ENCODE measurements at places on chromosomes 2 and 18.

GRCh38 chr2:39492095-39492590, 55.1 kb upstream of the MAP4K3 start:
- no peak for DNase-seq

GRCh38 chr2:26526589-26526988, 48.7 kb upstream of the OTOF start:
- no peak for DNase-seq

DNA sequence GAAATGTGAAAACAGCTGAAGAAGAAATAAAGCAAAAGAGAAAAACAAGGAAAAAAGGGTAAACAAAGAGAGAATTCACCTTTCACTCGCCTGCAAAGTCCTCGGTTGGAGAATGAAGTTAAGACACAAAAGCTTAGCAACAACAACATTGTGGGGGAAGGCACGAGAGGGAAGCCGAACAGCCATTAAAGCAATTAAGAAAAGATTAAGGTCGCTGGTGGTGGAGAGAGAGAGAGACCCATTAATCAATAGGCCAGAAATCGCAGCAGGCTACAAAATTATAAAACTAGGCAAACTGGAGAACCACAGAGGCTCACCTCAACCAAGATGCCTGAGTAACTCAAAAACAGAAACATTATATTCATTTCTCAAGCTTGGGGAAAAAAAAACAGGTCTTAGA, 120.0 kb upstream of the SIX3 start:
- DNase-seq = no peak

DNA sequence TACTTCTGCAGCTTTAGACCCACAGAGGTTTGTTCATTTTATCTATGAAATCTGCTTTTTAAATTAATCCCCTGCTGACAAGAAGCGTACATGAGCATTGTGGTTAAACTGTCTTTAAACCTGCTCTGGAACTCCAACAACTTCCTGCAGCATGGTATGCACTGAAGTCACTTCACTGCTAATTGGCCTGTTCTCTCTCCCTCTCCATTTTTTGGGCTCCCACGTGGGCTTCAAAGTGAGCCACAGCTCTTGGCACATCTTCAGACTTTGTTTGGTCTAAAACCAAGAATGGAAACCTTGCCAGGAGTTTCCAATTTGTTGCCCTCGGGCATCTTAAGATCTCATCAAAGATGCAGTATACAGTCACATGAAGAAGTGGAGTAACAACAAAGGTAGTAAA, 311.4 kb downstream of the LRRTM1 start:
- DNase-seq = no peak

DNA sequence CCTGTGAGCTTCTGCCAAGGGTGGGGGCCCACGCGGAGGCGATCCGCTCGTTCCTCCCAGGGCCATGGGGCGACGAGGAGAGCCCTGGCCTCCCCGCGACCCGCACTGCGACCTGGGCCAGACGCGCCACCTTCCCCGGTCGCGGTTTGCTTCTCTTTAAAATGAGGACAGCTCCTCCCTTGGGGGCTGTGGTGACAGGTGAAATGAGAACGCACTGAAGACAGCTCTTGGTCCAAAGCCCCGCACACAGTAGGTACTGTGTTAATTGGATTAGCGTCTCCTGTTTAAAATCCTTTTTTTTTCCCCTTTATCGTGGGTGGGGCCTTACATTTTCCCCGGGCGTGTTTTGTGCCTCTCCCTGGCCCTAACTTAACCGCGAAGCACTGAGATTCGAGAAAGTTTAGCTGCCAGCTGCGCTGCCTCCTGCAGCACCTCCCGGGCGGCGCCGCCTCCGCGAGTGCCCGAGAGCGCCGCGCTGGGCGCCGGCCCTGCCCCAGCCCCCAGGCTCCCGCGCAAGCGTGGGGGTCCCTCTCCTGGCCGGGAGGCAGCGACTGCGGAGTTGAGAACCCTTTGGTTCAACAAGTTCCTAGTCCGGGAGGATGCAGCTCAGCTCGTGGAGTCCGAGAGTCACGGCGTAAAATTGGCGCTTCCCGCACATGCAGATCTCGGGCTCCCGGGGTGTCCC, 1.1 kb downstream of the HPCAL1 start:
- DNase-seq = peak; percentile 48

DNA sequence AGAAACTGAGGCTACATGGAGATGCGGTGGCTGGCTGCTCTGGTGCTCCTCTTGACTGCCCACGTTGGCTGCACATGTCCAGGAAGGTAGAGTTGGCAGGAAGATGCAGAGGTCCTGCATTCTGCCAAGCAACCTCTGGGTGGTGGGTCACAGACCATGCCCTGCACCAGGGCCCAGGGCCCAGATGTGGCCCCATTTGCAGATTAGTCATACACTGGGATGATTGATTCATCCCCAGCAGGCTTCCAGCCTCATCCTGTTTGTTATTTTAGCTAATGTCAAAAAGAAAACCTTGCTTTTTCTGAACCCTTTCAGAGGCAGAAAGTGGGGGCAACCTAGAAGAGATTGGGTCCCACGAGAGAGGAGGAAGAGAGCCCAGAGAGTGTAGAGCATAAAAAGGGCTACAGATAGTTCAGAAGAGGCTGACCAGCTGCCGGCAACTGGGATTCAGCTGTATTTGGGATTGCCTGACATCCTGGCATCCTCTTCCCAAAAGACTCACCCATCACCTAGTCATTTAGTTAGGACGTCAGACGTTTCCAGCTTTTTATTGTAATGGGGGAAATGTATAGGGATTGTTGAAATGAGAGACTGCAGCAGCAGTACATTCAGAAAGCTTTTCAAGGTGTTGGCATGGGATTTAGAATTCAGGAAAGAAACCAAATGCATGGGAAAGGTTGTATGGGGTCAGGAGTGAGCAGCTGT, 101.9 kb downstream of the CTIF start:
- no peak for DNase-seq

GRCh38 chr2:74881176-74881575, 47.2 kb downstream of the HK2 start:
- DNase-seq = no peak

DNA sequence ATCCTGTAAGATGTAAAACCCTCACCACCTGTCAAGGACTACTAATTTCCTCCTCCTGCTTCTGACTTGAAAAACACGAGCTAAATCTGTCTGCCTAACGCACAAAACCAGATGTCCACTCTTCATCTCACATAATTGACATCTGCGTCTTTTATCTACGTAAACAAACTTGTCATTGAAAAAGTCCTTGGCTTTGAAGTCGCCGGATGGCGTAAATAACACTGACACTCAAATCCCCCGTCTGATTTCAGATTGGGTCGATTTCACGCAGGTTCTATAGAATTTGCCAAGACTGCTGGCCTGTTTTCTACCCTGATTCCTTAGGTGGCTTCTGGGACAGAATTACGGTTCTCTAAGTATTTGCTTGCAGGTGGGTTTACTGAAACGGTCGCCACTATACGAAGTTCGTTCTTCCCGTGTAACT, 539 bp upstream of the MOB4 start:
- no peak for DNase-seq

DNA sequence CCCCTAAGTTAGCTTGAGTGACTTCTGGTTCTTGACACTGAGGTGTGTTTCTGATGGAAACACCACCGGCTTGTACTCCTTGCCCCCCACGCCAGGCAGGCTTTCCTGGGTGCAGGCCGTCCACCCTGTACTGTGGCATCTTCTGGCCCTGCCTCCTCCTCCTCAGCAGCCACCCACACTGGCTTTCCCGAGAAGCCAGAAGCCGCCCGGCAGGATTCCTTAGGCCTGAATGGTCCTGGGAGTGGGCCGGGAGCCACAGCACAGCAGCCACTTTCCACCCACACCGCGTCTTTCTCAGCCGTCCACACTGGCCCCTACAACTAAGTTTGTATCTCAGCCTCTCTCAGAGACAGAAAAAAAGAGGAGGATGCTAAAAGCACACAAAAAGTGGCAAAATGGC, 2.1 kb upstream of the HSBP1L1 start:
- DNase-seq = no peak

GRCh38 chr2:100292022-100292580, 30.2 kb downstream of the LONRF2 start:
- DNase-seq = no peak

DNA sequence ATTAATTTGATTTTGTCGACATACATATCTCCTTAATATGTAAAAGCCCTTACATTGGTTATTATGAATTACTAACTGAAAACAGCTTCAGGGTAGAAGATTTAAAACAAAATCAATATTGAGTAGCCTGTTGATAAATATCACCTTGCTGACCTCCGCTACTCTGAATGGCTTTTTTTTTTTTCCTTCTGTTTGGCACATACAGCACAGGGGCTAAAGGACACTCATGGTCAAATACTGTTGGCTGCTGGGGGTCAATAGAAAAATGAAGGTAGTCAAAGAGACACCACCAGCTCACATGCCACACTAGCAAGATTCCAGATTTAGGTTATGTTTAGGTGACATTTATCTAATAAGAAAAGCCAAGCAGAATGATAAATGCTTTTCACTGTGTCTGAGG, 1642.4 kb upstream of the SLC39A10 start:
- no peak for DNase-seq

- no peak for DNase-seq
Observed at GRCh38 chr2:10920764-10921388, 9.1 kb downstream of the KCNF1 start.

DNA sequence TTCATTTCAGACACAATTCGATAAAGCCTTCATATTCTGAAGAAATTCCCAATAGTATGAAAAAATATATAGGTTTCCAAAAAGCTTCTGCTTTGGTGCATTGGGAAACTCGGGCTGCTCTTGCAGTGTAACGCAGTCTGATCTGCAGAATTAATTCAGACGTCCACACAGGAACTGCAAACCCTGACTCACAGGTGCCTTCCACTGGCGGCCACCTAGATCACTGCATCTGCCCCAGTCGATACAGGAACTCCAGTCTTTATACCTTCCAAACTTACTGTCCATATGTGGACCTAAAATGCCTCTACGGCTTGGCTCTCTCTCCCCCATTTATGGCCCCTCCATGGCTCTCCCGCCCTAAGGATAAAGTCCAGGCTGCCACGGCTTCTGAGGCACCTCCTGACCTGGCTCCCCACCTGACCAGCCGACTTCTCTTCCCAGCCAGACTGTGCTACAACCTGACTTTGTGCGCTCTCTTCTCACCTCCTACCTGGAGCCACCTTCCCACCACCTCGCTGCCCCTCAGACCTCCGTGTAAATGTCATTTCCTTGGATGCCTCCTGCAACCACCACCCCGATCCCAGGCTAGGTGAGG, 39.7 kb downstream of the L3MBTL4 start:
- DNase-seq = no peak

DNA sequence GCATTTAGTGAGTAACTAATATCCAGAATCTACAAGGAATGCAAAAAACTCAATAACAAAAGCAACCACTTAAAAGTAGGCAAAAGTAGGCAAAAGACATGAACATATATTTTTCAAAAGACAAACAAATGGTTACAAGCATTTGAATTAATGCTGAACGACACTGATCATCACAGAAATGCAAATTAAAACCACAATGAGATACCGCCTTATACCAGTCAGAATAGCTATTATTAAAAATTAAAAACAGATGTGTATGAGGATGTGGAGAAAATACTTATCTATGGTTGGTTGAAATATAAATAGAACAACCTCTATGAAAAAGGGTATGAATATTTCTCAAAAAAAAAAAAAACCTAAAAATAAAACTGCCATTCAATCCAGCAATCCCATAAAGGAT, 51.7 kb downstream of the SNTG2 start:
- no peak for DNase-seq

- peak; percentile 46 for DNase-seq
Observed at GRCh38 chr2:23926290-23926749, 603 bp downstream of the ATAD2B start.

DNA sequence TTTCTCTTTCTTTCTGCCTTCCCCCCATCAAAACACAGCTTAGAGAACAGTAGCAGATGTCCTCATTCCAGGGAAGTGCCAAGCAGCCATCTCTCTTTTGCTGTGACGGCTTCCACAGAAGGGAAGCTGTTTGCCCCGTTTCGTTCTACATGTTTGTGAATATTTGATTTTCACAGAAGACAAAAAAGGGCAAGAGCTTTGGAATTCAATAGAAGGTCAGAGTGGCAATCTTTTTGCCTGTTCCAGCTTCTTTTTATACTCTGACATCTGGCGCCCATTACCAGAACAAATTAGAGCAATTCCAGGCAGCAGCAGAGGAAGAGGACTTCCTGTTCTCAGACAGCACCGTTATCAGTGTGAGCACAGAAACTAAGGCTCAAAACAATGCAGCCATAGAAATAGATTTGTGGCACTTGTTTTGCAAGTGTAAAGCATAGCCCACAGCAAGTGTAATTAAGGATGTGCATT, 79.0 kb upstream of the CDH19 start:
- no peak for DNase-seq

- no peak for DNase-seq
Observed at GRCh38 chr2:169330555-169331198, 31.7 kb downstream of the LRP2 start.

- DNase-seq = no peak
Observed at GRCh38 chr2:191086706-191087105, 64.1 kb downstream of the STAT4 start.

DNA sequence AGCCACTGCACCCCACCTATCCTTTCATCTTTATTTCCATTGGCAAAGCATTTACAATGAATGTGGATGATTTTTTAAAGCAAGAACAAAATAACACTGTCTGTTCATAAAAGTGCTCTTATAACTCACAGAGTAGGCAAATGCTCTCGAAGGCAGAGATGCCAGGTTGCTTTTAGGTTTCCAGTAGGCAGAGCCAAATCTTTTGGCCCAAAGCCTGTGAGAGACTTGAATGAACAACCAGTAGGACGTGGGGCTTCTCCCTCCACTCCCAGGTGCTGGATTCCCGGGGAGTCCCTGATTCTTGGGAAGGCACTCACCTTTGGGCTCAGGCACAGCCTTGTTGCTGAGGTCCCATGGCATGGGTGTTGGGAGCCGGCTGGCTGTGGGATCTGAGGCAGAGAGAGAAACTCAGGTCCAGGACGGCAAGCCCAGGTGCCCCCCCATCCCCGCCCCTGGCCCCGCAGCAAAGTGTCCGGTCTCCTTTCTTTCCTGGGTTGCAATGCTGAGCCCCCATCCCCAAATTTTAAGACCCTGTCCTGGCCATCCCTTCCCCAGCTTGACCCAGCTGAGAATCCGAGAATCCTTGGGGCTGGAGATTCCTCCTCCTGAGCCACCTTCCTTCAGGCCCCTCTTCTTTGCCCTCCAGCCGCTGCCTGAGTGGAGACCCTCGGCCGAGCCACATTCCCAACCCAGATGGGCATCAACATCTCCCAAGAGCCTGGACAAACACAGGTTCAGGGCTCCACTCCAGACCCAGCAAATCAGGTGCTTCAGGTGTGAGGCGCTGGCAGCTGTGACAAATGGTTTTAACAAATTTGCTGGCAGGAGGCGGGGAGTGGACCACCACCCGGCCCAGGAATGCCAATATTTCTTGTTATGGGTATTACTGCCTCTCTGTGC, 5.8 kb downstream of the NEURL3 start:
- no peak for DNase-seq

- no peak for DNase-seq
Observed at GRCh38 chr2:234273887-234274584, 222.8 kb downstream of the ARL4C start.

Data from WTC11 (cell line).